ENCODE measurements at places on chromosomes 1 and 21. TPM values are rescaled to one million over a fixed set of nuclear protein-coding genes. Genes with fewer than 3 reads are reported as not detected.

Gene RNF2
- 59.6 TPM for total RNA-seq

Gene CHIA
- not detected for total RNA-seq

Gene SRGAP2B
- total RNA-seq = 28.8 TPM

Gene CD101
- 1.2 TPM for total RNA-seq

Gene DNASE2B
- total RNA-seq = not detected

All from GM23338 (cell line).